NCI-H2081 treated with DMSO at 0.1 percent for 48 hours (cell line): ENCODE measurements at places on chromosomes 2 and 18.

- DNase-seq: no peak
Observed at GRCh38 chr2:217394510-217395351, 534.9 kb upstream of the TNP1 start.

- no peak for DNase-seq
Observed at GRCh38 chr2:15160201-15160991, 400.7 kb downstream of the NBAS start.

DNA sequence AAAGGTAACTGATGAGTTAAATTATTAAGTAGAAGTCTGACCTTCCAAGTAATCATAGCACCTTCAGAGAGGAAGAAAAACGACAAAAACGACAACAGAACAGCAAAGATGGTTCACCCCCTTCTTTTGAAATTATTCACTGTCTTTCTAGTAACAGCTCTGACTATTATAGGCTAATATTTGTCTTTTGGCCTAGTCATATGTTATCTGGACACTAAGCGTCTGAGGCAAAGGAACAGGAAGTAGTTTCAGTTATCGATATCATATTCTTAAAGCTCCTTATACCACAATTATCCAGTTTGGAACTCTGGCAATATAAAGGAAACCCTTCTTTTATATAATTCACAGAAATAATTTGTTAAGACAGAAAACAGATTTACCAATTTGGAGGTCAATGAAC is 27.6 kb upstream of the SLC40A1 start:
- DNase-seq: no peak

DNA sequence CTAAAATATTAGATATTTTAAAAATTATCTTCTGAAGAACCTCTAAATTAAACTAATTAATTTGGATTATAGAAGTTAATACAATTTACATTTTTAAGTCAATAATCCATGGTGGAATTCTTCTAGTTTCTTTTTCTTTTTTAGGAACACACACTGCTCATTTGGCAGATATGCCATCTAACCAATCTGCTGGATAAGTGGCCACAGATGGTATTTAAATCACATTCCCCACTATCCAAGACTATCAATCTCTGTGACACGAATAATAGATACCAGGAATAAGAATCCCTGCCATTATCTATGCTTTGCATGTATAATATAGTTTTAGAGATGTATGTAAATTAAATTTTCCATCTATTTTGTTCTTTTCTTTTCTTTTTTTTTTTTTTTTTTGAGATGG is 58.5 kb downstream of the CABYR start:
- no peak for DNase-seq

DNA sequence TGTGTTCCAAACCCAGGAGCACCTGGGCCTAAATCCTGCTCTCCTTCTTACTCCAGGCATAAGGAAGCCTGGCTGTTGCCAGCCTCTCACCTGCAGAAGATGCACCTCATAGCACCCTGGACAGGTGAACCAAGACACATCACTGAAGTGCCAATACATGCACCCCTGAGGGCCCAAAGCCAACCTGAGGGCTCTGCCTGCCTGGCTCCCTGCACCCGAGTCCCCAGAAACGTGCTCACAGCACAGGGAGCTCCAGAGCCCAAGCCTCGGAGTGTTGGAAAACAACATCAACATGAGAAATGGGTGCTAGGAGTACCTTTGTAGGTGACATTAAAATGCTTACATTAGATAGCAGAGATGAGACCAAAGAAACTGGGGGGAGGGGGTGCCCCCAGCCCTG is 96.3 kb upstream of the RAB6C start:
- DNase-seq: no peak

DNA sequence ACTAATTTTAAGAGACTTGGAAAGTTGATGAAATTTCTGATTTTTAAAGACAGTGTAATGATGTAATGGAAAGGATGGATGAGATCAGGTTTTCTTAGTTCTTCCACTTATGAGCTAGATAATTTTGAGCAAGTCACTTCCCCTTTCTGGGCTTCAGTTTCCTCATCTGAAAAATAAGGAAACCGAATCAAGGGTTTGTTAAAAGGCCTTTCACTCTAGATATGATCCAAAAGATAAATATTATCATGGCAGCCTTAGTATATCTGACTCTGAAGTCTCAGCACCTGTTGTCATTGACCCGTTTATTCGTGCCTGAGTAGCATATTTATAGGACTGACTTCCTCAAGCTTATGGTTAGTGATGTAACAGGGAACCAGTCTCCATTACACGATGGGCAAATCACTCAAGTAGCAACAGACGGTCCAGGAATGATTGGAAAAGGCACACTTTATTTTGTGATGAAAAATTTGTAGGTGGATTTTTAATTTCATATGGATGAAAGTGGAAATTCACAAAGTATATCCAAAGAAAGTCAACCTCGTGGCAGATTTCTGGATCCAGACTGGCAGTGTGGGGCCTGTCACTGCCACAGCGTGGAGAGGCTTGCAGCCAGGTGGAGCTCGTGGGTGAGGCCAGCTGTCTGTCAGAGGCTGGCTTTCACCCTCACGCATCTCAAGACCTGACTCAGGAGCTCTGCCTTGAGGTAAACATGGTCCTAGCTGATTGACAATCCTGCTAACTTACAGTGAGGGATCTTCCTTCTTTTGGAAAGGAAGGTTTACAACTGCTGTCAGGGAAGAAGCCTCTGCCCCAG is 137.9 kb upstream of the CXCR4 start:
- DNase-seq: no peak

DNA sequence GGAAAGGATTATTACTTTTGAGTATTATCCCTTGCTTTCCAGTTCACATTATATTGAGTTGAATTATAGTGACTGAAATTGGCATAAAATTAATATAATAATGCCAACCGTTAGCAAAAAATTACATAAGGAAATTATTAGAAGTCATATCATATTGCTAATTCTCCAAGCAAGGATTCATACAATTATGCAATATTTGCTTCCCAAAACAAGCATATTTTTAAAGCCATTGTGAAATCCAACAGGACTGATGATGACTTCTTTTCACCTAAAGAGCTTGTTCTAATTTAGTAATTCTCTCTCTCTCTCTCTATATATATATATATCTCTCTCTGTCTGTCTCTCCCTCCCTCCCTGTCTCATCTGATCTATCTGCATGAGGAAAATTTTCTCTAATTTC is 283.5 kb downstream of the DSEL start:
- no peak for DNase-seq

DNA sequence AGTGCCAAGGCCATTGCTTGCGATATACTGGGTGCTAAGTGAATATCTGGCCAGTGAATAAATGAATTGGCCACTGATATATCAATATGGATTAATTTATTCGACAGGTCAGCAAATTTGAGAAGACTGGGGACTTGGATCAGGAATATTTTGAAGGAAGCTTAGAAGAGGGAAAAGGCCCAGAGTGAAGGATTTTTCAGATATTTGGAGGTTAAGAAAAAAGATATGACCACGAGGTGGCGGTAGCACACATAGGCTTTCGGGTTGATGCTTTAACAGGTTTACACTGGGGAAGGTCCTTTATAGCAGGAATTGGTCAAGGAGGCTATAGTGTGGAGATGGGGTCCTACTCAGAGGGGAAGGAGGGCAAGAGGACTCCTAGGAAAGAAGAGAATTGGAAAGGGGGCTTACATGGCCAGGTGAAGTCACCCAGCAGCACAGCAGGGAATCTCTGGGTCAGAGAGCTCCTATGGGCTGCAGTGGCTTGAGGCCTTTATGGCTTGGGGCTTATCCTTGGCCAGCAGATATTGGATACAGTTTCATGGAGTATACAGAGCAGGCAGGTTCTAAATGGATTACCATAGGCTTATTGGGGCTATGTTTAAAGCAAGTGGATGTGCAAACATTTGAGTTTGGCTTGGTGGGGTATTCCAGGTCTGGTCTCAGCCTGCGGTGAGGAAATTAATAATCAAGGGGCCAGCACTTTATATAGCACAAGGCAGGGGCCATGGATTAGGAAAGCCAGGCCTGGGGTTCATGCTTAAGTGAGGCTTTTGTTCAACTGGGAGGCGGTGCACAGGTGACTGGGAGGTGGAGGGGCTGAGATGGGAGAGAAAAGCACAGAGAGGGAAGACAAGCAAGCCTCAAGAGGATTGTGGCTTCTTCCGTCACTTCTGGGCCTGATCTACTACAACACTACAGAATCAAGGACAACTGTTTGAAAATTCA is 9.7 kb downstream of the IL1RN start:
- no peak for DNase-seq

DNA sequence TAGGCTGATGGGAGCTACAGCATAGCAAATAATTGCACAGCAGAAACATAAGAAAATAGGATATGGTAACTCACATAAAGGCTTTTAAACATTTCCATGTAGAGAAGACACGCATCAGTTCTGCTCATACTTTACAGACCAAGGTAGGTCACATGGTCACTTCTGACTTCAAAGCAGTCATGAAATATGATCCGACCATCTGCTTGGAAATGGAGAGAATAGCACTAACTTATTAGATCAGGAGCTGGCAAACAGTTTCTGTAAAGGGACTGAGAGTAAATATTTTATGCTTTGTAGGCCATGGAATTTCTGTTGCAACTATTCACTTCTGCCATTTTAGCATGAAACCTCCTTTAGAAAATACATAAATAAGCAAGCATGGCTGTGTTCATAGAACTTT is 936.6 kb upstream of the FANCL start:
- DNase-seq: no peak

DNA sequence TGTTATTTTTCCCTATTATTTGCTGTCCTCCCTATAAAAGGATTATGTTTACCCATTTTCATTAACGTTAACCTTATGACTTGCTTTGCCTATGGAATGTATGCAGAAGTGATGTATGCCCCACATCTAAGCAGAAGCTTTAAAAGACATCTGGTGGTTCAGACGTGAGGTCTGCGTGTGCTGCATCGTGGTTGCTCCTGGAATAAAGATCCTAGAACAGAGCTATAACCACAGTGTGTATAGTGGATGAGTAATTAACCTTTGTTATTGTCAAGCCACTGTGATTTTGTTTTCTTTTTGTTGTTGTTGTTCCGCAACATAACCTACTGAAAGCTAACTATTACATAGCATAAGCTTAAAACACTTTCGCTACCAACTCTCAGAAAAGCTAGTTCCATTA is 20.9 kb upstream of the CFAP36 start:
- DNase-seq: no peak

- no peak for DNase-seq
Observed at GRCh38 chr2:170651624-170652325, 63.4 kb upstream of the SP5 start.

DNA sequence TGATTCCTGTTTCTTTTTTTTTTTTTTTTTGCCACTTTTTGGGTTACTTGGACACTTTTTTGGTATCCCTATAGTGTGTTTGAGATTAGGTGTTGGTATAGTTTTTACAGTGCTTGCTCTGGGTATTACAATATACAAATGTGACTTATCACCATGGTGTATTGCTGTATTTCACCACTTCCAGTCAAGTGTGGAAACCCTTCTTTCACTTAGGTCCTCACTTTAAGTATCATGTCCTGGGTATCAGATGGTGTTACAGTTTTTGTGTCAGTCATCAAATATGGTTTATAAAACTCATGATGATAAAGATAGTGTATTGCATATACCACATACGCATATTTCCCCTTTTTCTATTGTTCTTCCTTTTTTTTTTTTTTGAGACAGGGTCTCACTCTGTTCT is 1.8 kb downstream of the ATP9B start:
- no peak for DNase-seq

GRCh38 chr2:47119001-47119400 is 36.1 kb downstream of the STPG4 start:
- no peak for DNase-seq

GRCh38 chr2:9650119-9650821 is 19.5 kb upstream of the YWHAQ start:
- DNase-seq: no peak

- DNase-seq: no peak
Observed at GRCh38 chr2:150327564-150328489, 159.6 kb downstream of the RND3 start.

GRCh38 chr2:205369813-205370212 is 312.5 kb upstream of the NRP2 start:
- DNase-seq: no peak

- no peak for DNase-seq
Observed at GRCh38 chr18:55343396-55344073, 244.5 kb downstream of the TCF4 start.

- no peak for DNase-seq
Observed at GRCh38 chr2:216736326-216736725, 41.0 kb upstream of the IGFBP5 start.

DNA sequence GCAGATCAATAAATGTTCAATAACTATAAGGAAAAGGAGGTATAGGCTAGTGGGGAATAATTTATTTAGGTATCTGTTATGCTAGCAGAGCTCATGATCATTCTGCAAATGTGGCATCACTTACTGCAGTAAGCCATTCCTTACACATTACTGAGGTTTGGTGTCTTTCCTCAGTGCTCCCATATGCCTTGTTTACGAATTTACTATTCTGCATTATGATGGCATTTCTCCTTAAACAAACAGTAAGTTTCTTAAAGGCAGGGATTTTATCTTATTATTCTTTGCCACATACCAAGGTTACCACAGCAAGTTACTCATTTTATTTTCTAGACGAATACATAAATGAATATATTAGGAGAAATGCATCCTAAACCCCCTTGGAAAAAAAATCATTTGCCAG is 88.4 kb downstream of the DSEL start:
- no peak for DNase-seq

DNA sequence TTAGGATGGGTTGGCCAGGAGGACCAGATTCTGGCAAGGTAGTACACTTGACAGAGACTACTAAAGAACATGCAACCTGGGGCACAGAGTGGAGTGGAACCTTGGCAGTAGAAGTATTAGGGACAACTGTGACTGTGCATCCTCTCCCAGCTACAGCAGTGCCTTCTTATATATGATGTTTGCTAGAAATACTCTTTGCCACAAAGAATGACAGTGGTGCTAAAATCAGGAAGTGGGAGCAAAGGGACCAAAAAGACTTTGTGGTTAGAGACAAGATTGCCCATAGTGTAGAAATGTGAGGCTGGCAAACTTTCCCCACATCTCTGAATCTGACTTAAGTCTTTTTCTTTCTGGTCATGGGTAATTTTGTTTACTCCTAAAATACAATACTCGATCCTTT is 9.4 kb upstream of the SLC38A11 start:
- no peak for DNase-seq

- DNase-seq: no peak
Observed at GRCh38 chr2:127094509-127095366, 12.2 kb downstream of the BIN1 start.

DNA sequence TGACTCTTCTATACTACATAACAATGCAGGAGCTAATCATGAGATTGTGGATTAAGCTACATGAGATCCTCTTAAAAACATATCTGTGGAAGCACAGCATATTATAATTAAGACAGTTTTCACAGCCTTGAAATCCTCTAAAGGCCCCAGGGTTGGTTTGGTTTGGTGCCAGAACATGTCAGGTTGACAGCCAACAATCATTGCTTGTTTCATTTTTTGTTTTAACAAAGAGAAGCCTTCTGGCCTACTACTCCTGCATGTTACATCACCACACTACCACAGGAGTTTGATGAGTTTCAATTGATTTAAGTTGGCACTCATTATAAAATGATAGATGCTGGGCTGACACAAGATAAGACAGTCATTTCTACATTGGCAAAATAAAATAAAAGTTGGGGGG is 255.9 kb upstream of the ERBB4 start:
- no peak for DNase-seq

GRCh38 chr2:46047290-46047689 is 249.9 kb upstream of the EPAS1 start:
- DNase-seq: no peak
